Activated naive CD4-positive, alpha-beta T cell treated with anti-CD3 and anti-CD28 coated beads for 36 hours (primary cell): ENCODE measurements at places on chromosomes 7 and 10. TPM values are rescaled to one million over a fixed set of nuclear protein-coding genes. Genes with fewer than 3 reads are reported as not detected.
A peak's percentile ranks its signal among the peaks of the same experiment; 100 is the strongest.

Gene TEX36
- not detected for total RNA-seq

Gene ABLIM1
- 159 TPM for total RNA-seq

Gene NCF1
- 0.59 TPM for total RNA-seq

Gene STEAP1
- 3.3 TPM for total RNA-seq

DNA sequence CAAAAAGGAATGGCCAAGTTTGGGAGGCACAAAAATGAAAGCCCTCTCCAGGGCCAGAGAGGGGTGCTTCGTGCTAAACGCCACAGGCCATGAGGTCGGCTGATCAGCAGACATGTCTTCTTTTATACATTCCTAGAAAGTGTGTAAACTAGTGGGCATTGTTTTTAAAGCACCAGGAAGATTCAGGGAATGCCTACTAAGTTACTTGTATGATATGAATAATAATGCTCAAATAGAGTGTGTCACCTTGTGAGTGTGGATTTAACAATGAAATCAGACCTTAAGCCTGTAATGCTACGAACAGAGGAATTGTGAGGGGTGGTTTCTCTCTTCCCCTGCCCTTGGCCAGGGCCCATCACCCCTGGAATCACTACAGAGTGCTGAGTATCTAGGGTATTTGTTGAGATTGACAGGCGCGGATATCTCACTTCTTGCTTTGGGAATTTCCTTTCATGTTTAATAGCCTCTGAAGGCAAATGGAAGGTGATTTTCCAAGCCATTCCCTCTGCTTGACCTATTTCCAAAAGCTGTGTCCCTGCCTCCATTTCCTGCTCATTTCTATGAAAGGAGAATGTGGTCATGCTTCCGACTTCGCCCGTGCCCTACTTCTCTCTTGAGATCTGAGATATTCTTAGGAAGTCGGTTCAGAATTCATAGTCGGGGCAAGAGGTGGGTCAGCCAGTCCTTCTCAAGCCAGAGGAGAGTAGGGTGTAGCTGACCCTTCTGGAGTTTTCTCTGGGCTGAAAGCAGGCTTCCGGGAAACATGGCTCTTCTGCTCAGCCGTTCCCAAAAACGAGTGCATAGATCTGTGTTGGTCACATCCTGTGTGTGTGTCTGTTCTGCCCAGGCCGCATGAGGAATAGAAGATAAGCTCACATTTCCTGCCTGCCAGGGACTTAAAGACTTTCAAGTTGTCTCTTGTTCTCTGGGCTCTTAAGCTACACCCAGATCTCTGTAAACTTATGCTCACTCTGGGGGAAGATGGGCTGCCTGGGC lies 167.8 kb upstream of the ITGB1 start:
- peak; percentile 67 for DNase-seq

- DNase-seq = no peak
Observed at GRCh38 chr7:159145490-159145855, 806 bp upstream of the VIPR2 start.

GRCh38 chr10:7302930-7303557 lies 107.8 kb downstream of the SFMBT2 start:
- DNase-seq = no peak

- DNase-seq = no peak
Observed at GRCh38 chr10:124007773-124008145, 85.6 kb downstream of the CHST15 start.

DNA sequence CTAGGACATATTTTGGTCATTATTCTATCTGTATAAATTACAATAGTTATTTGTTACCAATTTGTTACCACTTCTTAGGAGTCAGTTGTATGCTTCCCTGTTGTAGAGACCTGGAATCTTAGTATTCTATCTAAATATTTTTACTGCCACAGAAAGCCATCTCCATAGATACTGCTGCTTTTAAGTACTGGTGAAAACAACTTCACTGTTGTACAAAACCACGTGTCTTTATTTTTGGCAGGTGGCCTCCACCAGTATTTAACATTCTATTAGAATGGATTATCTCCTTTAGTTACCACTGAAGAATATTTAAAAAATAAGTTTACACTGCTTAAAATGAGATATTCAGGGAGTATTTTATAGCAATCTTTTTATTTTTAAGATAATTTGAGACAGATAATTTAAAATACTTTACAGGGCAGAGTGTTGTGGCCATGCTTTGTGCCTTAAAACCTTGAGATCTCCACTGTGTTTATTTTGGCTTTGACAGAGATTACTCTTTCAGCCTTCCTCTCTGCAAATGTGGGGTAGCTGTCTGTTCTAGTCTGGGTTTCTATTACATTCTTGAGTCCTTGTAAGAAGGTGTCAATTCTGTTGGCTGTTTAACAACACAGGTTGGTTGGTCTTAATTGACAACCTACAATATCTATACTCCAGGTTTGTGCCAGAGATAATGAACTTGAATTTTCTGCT lies 185.6 kb downstream of the LRRC4 start:
- no peak for DNase-seq
